Hepatocyte (in vitro differentiated cells): ENCODE measurements at places on chromosomes 2 and 18. TPM values are rescaled to one million over a fixed set of nuclear protein-coding genes. Genes with fewer than 3 reads are reported as not detected.

DNA sequence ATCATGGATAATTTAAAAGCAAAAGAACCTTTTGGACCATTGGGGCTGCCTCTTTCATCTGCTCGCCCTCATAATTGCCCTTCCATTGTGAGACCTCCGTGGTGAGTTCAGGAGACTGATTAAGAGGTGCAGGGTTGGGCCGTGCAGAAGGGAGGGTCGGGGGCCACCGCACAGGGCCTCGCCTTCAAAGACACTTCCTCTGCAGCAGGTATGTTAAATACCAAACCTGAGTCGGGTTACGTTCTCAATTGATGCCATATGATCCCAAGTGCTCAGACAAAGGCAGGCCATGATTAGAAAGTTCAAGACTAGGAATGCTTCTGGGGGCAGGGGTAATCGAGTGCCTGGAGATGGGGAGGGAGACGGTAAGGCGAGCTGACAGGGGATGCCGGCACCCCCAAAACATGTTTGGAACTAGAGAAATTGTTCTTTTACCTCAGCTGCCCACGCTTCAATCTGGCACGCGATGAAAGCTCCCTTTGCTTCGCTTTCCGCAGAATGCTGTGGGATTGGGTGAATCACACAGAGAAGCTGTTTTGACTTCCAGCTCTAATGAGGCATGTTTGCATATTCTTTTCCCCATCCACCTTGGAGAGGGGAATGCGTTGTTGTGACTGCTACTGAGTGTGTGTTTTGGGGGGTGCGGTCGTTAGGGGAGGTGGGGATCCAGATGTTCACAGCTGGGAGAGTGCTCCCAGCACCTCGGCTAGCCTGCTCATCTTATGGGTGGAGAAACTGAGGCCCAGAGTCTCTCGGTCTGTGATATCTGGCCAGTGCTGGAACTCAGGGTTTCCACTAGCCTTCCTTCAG lies 309.1 kb downstream of the MYCN start:
- no peak for DNase-seq

- no peak for DNase-seq
Measured at GRCh38 chr2:157843935-157844334, 32.2 kb downstream of the ACVR1 start.

GRCh38 chr2:238202326-238203093 lies 985 bp downstream of the ILKAP start:
- peak; percentile 17 for DNase-seq

DNA sequence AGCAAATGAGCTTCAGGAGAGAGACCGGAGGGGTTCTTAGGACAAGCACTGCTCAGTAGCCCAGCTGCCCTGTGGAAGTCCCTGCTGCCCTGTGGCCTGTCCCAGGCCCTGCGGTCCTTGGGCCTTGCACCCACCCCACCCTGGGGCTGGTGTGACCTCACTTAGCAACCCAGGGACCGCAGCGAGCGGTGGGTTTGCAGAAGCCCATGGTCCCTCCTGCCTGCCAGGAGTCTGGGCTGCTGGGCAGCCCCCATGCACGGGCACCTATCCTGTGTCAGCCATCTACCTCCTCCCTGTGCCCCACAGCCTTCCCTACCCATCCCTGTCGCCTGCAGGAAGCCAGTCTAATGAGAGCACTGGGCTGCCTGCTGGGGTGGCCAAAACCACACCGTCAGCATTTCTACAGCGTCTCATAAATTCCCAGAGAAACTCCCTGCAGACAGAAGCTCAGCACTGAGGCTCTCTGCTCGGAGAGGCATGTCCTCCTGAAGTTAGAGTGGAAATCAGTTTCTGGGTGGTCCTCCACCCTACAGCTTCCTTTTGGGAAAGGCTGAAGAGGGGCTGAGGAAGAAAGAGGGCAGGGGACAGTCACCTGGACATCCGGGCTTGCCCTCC lies 231.1 kb upstream of the HS6ST1 start:
- DNase-seq = peak; percentile 42

The BMP10 gene
- polyA plus RNA-seq = not detected in 2 replicates

The KIAA1328 gene
- 3.3 and 6.8 TPM in 2 replicates for polyA plus RNA-seq

The CTDSP1 gene
- 48.4 and 53.1 TPM in 2 replicates for polyA plus RNA-seq
